Stimulated activated CD4-positive, alpha-beta T cell treated with anti-CD3 and anti-CD28 coated beads, Interleukin-15, amount 100 ng/mL, for 48 hours (primary cell): ENCODE measurements at places on chromosomes 12 and 14.

- DNase-seq: no peak
Measured at GRCh38 chr12:28776913-28777422, 372.1 kb upstream of the FAR2 start.

GRCh38 chr14:75242546-75243273, 35.9 kb upstream of the FOS start:
- no peak for DNase-seq

GRCh38 chr14:24196071-24197055, 1.1 kb upstream of the TM9SF1 start:
- DNase-seq: no peak

GRCh38 chr12:127416796-127417195, 850.2 kb upstream of the TMEM132C start:
- no peak for DNase-seq

DNA sequence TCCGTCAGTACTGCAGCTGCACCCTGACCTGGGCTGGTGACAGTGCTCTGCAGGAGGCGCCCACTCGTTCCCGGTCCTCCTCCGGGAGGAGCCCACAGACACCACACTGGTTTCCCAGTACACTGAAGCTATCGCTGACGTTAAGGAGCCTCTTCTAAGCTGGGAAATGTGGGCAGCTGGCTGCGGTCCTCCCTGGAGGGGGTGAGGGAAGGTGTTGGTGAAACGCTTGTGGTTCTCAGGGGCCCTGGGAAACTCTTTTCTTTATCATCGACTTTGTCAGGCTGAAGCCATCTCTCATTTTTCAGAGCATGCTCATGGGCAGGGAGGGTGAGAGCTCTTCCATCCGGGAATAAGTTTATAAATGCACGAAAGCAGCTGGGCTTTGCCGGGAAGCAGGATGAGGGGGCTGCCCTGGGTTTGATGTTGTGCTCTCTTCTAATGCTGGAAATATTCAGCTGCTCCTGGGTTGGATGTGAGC, 176.0 kb downstream of the CHST11 start:
- no peak for DNase-seq

DNA sequence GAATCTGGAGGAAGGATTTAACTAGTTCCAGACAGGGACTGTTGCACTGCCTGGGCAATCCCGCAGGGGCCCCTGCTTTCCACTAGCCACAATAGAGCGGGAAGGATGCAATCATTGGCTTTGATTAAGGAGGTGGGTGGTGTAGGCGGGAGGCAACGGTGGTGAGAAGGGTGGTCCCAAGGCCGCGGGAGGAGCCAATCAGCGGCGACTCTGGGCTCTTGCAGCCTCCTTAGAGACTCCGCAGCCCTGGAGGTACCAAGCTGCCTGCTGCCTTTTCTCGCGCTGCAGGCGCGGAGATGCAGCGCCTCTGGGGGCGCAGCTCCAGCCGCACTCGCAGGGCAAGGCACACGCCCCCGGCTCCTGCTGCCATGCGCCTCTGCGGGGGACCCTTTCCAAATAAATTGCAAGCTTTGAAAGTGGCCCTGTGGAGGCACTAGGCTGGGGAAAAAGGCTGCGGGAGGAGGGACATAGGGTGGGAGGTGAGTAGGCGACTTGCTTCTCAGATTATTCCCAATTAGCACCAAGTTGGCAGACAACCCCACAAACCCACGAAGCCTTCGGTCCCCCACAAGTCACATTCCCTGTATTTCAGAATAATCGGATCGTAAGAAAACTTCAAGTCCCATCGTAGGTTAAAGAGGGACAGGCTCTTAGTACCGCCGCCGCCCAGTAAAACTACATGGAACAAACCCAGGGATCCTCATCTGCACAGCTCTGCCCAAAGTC, 858 bp upstream of the KCNA1 start:
- DNase-seq: no peak

DNA sequence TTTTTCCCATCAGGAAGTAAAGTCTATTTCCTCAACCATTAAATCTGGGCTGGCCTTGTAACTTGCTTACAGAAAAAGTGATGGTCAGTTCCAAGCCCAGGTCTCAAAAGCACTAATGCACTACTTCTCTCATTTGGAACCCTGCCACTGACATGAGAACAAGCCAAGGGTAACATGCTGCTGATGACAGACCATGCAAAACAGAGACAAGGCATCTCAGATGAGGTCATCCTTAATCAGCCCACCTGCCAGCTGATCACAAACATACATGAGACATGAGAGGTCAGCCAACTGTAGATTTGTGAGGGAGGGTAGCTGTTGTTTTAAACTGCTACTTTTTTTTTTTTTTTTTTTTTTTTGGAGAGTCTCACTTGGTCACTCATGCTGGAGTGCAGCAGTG, 16.2 kb downstream of the TWF1 start:
- DNase-seq: no peak

DNA sequence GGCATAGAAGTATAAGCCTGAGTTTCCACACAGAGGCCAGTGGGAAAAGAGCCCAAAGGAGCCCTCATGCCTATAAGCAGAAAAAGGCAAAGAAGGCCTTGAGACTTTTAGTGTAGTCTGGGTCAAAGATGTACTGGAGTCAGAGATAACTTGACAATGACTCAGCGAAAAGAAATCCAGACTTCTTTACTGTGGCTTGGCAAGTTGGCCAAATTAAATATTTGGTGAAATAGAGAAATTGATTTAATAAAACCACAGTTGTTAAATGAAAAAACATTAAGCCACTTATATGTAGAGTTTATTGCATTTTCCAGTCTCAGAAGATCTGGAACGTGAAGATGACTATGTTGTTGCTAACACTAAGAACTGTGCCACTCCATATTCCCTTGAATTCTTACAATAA, 105.1 kb downstream of the TMTC3 start:
- DNase-seq: no peak

DNA sequence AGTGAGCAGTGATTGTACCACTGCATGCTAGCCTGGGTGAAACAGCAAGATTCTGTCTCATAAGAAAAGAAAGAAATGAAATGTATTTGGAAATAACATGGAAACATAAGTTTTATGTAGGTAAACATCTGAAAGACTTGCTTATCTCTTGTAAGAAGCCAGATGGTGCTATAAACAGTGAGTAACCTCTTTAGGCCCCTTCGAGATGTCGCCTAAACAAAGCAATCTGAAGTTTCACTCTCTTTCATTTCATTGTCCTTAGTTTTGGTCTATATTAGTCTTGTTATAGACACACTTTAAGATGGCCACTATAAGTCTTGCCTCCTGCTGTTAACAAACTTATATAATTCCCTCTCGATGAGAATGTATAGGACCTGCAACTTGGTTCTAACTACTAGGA, 472.6 kb upstream of the ATP2B1 start:
- DNase-seq: no peak

DNA sequence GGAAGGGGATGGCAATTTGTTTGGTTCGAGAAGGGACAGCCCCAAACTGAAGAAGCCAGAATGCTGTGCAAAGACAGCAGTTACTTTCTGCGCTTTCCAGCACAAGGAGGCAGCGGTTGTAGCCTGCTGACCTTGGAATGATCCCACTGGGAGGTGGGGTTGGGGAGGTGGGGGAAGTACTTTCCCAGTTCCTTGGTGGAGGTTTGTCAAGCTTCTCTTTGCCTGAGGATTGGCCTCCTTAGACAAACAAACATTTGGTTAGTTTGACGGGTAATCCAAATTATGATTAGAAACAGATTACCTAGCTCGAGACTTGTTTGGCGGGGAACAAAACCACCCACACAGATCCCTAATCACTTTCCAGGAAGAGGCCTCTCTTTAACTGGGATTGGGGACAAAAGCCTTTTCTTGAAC, 79.1 kb upstream of the EGLN3 start:
- DNase-seq: no peak
